PC-3 (cell line): ENCODE measurements at places on chromosomes 1 and 21. TPM values are rescaled to one million over a fixed set of nuclear protein-coding genes. Genes with fewer than 3 reads are reported as not detected.
A peak's percentile ranks its signal among the peaks of the same experiment; 100 is the strongest.

GRCh38 chr1:45569962-45570581 is 13.8 kb upstream of the NASP start:
- no peaks in the 10 kb centered on the region for H3K4me1 ChIP-seq
- no peaks in the 10 kb centered on the region for H3K27me3 ChIP-seq
- no peak overlapping the region for H3K4me3 ChIP-seq
- DNase-seq, result peak; percentile 88

Gene HSD3B2
- not detected in 2 replicates for total RNA-seq

DNA sequence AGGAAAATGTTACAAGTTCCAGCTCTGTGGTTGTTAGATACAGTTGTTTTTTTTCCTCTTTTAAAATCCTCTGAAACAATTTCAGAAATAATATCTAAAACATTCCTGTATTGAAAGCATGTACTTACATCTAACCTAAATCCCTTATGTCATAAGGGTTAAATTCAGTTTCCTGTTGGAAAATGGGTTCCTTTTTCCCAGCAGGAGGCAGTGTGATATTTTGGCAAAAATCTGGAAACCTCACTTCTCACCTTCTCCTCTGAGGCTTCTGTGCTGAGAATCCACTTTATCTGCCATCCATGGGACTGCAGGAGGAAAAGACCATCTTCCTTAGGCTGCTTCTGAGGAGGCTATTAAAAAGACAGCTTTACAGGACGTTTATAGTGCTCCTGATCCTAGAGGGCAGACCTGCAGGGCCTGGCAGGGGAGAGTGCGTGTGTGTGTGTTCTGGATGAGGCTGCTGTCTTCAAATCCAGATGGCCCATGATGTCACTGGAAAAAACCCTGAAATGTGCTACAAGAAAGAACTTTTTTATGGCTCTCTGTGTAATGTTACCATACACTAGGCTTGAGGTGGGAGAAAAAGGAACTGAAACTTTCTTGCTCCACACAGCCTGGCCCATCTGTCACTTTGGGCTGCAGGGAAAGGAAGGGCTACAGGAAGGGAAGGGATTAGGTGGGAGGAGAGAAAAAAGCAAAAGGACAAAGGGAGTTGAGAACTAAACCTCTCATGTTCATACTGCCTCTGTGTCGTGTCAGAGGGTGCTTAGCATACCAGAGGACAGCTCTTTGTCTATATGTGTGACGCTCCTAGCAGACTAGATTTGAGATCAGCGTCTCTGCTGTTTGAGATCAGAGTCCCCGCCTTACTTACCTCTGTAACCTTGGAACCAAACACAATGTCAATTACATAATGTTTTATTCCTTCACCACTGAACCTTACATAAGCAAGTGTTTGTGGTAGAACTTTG is 379.2 kb upstream of the SPAG17 start:
- H3K27ac ChIP-seq, result no peak overlapping the region
- H3K27me3 ChIP-seq, result peaks cover 18% of the 10 kb centered on the region
- no peak overlapping the region for H3K4me3 ChIP-seq
- peak; percentile 10 for DNase-seq

GRCh38 chr1:147504801-147505311 is 36.4 kb upstream of the BCL9 start:
- no peaks in the 10 kb centered on the region for H3K27me3 ChIP-seq
- H3K36me3 ChIP-seq, result no peaks in the 10 kb centered on the region
- H3K27ac ChIP-seq, result no peak overlapping the region
- peak; percentile 49 for DNase-seq

Gene LENEP
- total RNA-seq, result not detected in 2 replicates

Gene C1orf87
- not detected in 2 replicates for total RNA-seq

Gene MYBPH
- total RNA-seq, result not detected in 2 replicates

Gene SIPA1L2
- total RNA-seq, result 8.9 and 9.8 TPM in 2 replicates

DNA sequence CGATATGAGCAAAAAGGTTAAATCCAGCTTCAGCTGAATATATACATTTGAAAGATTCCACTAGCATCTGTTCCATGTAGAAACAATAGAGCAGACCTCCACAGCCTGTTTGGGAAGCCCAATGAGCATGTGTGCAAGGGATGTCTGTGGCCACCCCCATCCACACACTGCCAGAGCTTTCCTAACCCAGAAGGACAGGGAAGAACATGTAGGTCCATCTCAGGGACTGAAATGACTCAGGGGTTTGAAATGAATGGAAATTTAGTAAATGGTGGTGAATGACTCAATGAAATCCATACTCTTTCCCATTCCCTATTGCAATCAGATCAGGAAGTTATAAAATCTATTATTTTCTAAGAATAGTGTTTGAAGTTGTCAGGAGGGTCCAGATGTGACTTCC is 397.2 kb downstream of the DUSP10 start:
- H3K36me3 ChIP-seq, result no peaks in the 10 kb centered on the region
- no peak overlapping the region for H3K4me3 ChIP-seq
- DNase-seq, result peak; percentile 31
- H3K27me3 ChIP-seq, result no peaks in the 10 kb centered on the region
- H3K27ac ChIP-seq, result no peak overlapping the region

GRCh38 chr1:43822040-43822690 is 111.4 kb upstream of the ARTN start:
- peaks cover 7% of the 10 kb centered on the region; the same call in 1 of the 2 replicates for H3K36me3 ChIP-seq
- peak; percentile 95 for DNase-seq
- no peaks in the 10 kb centered on the region for H3K27me3 ChIP-seq
- H3K27ac ChIP-seq, result peak overlapping the region; percentile 83

DNA sequence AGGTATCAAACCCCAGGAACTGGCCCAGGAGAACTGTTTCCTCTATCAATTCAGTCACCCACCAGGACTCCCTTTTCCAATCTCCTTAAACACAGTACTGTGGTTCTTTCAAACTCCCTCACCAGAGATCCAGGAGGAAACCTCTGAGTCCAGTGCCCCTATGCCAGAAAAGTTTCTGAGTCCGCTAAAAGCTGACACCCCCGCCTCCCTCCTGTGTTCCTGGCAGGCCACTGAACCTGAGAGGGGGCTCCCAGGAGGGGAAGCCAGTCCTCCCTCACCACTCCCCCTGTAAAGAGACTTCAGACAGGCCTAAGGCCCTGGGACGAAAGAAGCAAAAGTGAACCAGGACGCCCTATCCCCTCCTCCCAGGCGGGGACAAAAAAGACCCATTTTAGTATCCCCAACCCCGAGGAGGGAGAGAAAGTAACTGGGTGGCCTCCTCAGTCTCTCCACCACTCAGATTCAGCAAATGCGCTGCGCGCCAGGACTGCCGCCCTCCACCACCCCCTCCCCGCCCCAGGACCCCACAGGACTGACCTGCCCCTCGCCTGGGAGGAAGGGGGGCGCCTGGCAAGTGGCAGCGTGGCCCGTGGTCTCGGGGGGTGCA is 624 bp downstream of the SLC41A1 start:
- peak; percentile 17 for DNase-seq
- H3K27me3 ChIP-seq, result no peaks in the 10 kb centered on the region
- peak overlapping the region; percentile 89 for H3K4me3 ChIP-seq
- peaks cover 14% of the 10 kb centered on the region; the same call in 1 of the 2 replicates for H3K36me3 ChIP-seq
- H3K27ac ChIP-seq, result no peak overlapping the region

DNA sequence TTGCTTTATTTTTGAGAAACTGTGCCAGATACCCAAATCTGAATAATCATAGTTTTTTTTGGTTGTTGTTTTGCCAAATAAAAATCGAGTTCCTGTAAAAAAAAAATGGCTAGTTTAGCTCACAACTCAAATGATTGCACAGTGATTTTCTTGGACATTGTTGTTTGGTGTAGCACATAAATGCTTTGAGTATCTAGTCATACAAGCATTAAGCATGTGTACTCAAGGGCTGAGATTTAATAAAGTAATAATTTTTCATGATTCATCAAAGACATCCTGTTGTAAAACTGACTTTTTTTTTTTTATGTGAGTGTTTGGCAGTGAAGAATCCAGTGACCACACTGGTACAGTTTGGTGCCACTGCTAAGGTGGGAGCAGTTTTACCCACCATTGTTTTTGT is 18.8 kb downstream of the ITSN1 start:
- no peak overlapping the region for H3K4me3 ChIP-seq
- H3K27me3 ChIP-seq, result no peaks in the 10 kb centered on the region
- DNase-seq, result peak; percentile 73
- H3K36me3 ChIP-seq, result peaks cover 24% of the 10 kb centered on the region
- H3K4me1 ChIP-seq, result peaks cover 9% of the 10 kb centered on the region
